Activated T-cell treated with anti-CD3 and anti-CD28 coated beads for 1 hour (primary cell): ENCODE measurements at places on chromosomes 5 and 9.

- no peak for DNase-seq
Measured at GRCh38 chr5:65203746-65204145, 278.0 kb downstream of the ADAMTS6 start.

DNA sequence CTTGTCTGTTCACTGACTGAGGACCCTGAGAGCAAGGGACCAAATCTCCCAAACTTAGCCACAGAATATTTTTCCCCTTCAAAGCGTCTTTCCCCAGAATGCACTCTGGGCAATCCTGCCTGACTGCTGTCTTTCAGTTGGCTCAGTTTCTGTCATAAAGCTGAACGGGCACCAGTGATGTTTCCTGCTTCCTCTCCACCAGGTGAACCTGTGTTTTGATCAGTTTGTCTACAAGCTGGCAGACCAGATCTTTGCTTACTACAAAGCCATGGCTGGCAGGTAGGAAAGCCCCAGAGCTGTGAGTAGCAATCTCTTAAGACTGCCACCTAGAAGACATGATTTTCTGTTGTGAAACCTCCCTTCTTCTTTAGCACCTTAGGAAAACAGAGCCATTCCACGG, 61.8 kb downstream of the CYFIP2 start:
- no peak for DNase-seq

DNA sequence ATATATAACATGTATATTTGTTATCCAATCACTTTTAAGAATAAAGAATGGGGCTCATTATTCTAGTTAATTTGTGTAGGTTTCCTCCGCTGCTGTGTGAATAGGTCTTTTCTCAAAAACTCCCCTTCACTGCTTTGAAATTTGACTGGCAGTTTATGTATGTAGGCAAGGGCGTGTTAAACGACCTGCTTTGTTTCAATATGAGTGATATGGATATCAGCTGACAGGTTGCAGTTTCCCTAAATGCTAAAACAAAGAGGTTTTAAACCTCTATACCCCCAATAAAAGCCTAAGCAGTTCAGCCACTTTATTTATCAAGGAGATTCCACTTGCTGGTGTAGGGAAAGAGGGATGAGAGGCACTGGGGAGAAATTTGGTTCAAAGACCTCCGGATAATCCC, 159.6 kb downstream of the TMEM167A start:
- no peak for DNase-seq

GRCh38 chr5:96001262-96001661, 39.6 kb upstream of the ELL2 start:
- DNase-seq, result no peak

DNA sequence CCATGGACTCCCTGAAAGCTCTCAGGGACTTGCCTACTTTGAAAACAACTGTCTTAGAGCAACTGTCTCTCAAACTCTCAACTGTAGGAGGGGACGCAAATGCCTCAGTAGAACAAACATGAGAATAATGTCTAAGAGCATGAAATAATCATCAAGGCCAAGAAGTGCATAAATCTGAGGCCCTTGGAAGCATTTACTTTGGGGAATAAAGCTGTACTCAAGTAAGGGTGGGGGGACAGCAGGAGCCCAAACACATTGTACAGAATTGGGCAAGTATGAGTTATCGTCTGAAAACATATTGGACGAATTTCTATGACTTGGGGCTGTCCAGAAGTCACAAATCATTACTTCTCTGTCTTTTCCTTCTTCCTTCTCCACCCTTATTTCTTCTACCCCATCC, 96.3 kb upstream of the HMHB1 start:
- no peak for DNase-seq
